Stimulated activated CD8-positive, alpha-beta memory T cell treated with anti-CD3 and anti-CD28 coated beads, Interleukin-7, amount 100 ng/mL, for 1 hour (primary cell): ENCODE measurements at places on chromosomes 12 and 14.

GRCh38 chr14:53927171-53927570 is 29.5 kb downstream of the BMP4 start:
- DNase-seq: no peak

GRCh38 chr14:52835122-52835903 is 43.9 kb upstream of the GNPNAT1 start:
- DNase-seq: no peak

DNA sequence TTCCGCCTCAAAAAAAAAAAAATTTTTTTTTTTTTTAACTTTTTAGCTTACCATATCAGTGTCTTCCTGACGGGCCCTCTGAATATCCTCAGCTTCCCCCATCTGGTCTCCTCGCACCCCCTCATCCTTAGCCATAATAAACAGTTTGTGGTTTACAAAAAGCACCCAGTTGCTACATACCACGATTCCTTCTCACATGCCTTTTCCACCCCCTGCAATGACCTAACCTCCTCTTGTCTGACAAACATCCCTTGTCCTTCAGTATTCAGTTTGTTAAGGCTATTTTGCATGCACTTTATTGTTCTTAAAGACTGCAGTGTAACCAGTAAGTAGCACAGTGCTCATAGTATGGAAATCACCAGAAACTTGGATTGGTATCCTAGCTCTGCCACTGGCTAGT is 88.5 kb downstream of the PPM1H start:
- DNase-seq: no peak

GRCh38 chr12:91381309-91381804 is 198.7 kb upstream of the DCN start:
- no peak for DNase-seq

DNA sequence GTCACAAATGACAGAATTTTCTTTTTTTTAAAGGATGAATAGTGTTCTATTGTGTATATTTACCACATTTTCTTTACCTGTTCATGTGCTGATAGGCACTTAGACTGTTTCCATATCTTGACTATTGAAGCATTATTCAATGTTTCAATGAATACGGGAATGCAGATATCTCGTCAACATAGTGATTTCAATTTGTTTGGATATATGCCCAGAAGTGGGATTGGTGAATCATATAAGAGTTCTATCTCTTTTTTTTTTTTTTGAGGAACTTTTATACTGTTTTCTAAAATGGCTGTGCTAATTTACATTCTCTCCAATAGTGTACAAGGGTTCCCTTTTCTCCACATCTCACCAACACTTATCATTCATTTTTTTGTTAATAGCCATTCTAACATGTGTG is 97.9 kb upstream of the FAR2 start:
- no peak for DNase-seq
